GM23338 (cell line): ENCODE measurements at places on chromosomes 6 and 20. TPM values are rescaled to one million over a fixed set of nuclear protein-coding genes. Genes with fewer than 3 reads are reported as not detected.

The SAMD5 gene
- 0.09 TPM in 1 of 2 replicates, not detected in the other for polyA plus RNA-seq

The IPCEF1 gene
- polyA plus RNA-seq = 0.15 and 0.37 TPM in 2 replicates

The LCA5 gene
- polyA plus RNA-seq = 4.2 and 4.3 TPM in 2 replicates

The RAD21L1 gene
- 0.38 and 0.95 TPM in 2 replicates for polyA plus RNA-seq

The SERPINB6 gene
- polyA plus RNA-seq = 25.9 and 26.0 TPM in 2 replicates

The ADAT2 gene
- 6.9 and 7.4 TPM in 2 replicates for polyA plus RNA-seq
